CD4-positive, alpha-beta T cell treated with Interferon gamma for 1 hour (primary cell): ENCODE measurements at places on chromosomes 5 and 9.

GRCh38 chr5:72849546-72849945 lies 33.1 kb downstream of the TNPO1 start:
- DNase-seq, result no peak

- peak; percentile 3 for DNase-seq
Measured at GRCh38 chr5:58933891-58934628, 351.2 kb downstream of the RAB3C start.

DNA sequence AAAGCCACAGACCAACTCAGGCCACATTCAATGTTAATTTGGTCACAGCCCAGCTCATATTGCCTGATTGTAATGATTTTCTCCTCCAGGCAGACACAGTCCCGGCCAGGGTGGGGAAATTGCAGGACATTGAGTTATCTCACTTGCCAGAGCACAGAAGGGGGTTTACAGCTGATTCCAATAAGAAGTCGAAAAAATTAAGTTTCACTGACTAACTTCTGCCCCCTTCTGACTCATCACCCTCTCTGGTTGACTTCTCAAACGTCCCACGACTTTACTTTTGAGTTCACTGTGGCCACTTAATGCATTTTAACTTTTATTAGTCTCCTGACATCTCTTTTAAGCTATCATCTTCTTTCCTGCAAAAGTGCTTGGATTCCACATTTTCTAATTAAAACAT lies 321.4 kb upstream of the WWC1 start:
- no peak for DNase-seq

DNA sequence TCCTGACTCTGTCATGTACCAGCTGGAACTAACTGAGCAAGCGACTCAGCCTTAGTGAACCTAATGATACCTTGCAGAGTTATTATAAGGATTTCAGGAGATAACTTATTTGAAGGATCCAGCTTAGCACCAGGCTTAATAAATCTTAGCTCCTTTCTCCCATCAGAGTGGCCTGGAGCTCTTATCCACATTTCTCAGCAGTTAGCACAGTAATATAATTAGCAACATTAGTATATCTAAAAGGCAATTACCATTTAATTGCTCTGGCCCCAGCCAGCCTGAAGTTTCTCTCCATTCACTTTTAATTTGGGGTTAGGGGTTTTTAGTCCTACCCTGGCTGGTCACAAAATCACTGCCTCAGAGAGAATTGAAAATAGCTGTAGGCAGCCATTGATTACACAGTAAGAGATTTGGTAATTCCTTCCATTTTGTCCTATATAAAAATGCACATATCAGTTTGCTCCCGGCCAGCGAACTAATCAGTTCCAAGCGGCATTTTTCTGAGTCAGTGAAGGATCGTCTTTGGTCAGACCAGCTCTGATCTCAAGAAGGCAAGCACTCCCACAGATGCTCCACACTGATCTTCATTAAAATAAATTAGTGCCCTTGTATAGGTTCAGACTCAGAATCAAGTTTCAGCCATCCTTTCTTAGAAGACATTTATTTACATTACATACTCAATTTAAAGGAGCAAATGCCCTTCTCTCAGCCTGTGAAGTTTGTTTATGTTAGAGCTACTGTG lies 56.6 kb downstream of the SNCAIP start:
- no peak for DNase-seq

GRCh38 chr5:1888541-1889251 lies 6.0 kb upstream of the IRX4 start:
- DNase-seq, result no peak

GRCh38 chr5:39426051-39426745 lies 1.4 kb upstream of the DAB2 start:
- no peak for DNase-seq
